Effector memory CD4-positive, alpha-beta T cell (primary cell): ENCODE measurements at places on chromosomes 1 and 21.

- H3K27me3 ChIP-seq, result no peaks in the 10 kb centered on the region
- no peak for DNase-seq
- H3K4me1 ChIP-seq, result no peaks in the 10 kb centered on the region
- H3K27ac ChIP-seq, result no peak overlapping the region
- no peak overlapping the region for H3K4me3 ChIP-seq
Measured at GRCh38 chr1:171220581-171221054, 27.7 kb upstream of the FMO1 start.

DNA sequence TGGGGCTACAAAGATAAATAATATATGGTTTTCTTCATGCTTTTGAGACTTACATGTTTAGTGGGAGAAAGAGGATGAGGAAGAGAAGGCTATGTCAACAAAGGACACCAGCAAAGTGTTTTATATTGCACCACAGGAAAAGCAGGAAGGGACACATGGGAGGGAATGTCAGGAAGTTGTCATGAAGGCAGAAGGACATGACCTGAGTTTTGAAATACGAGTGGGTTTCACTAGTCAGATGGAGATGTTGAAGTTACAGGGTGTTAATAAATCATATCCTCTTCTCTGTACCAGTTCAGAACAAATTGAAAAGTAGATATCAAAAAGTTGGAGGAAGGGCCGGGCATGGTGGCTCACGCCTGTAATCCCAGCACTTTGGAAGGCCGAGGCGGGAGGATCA, 18.2 kb upstream of the AGO1 start:
- H3K4me3 ChIP-seq, result no peak overlapping the region
- no peak for DNase-seq
- no peaks in the 10 kb centered on the region for H3K27me3 ChIP-seq
- no peaks in the 10 kb centered on the region for H3K36me3 ChIP-seq
- no peaks in the 10 kb centered on the region for H3K4me1 ChIP-seq

DNA sequence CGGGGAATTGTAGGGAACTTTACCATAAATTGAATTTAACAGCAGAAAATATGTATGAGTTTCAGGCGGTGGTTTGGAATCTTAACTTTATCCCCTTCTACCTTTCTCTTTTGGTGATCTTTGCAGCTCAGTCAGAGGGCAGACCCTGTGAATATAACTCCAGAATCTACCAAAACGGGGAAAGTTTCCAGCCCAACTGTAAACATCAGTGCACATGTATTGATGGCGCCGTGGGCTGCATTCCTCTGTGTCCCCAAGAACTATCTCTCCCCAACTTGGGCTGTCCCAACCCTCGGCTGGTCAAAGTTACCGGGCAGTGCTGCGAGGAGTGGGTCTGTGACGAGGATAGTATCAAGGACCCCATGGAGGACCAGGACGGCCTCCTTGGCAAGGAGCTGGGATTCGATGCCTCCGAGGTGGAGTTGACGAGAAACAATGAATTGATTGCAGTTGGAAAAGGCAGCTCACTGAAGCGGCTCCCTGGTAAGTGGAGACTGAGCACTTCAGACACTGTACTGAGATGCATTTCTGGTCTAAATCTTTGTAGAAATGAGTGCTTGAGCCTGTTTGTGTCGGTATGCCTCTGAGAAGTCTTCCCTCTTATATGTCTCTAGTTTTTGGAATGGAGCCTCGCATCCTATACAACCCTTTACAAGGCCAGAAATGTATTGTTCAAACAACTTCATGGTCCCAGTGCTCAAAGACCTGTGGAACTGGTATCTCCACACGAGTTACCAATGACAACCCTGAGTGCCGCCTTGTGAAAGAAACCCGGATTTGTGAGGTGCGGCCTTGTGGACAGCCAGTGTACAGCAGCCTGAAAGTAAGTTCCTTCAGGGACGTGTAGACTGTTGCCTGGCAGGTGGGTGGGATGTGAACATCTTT, 1.5 kb downstream of the CCN1 start:
- peaks cover 19% of the 10 kb centered on the region for H3K27me3 ChIP-seq
- H3K4me3 ChIP-seq, result no peak overlapping the region
- peaks cover 11% of the 10 kb centered on the region for H3K4me1 ChIP-seq
- H3K27ac ChIP-seq, result no peak overlapping the region
- DNase-seq, result no peak
- no peaks in the 10 kb centered on the region for H3K36me3 ChIP-seq

DNA sequence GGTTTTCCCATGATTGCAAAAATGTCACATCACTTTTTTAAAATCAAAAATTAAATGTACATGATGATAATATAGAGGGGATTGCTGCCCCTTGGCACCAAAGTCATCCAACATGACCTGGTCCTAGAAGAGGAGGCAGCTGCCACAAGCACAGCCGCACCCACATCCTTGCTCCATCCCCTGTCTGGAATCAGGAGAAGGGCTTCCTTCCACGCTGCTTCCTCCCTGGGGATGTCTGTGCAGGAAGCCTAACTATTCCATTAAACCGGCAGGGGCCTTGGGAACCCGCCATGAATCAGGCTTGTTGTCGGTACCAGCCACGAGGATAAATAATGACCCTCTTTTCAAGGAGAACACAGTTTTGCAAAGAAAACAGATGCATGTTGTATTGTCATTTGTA, 68.7 kb upstream of the AJAP1 start:
- no peak for DNase-seq
- no peak overlapping the region for H3K27ac ChIP-seq
- no peak overlapping the region for H3K4me3 ChIP-seq
- no peaks in the 10 kb centered on the region for H3K36me3 ChIP-seq

- H3K4me1 ChIP-seq, result no peaks in the 10 kb centered on the region
- H3K27ac ChIP-seq, result no peak overlapping the region
- H3K36me3 ChIP-seq, result no peaks in the 10 kb centered on the region
- DNase-seq, result no peak
- H3K4me3 ChIP-seq, result no peak overlapping the region
Measured at GRCh38 chr1:119080586-119080985, 59.9 kb downstream of the WARS2 start.

GRCh38 chr1:203447151-203447550, 28.5 kb upstream of the PRELP start:
- H3K36me3 ChIP-seq, result no peaks in the 10 kb centered on the region
- H3K4me3 ChIP-seq, result no peak overlapping the region
- no peak for DNase-seq
- no peak overlapping the region for H3K27ac ChIP-seq
- no peaks in the 10 kb centered on the region for H3K4me1 ChIP-seq
- H3K27me3 ChIP-seq, result no peaks in the 10 kb centered on the region

- H3K27me3 ChIP-seq, result no peaks in the 10 kb centered on the region
- H3K4me3 ChIP-seq, result no peak overlapping the region
- H3K4me1 ChIP-seq, result no peaks in the 10 kb centered on the region
- H3K36me3 ChIP-seq, result no peaks in the 10 kb centered on the region
Measured at GRCh38 chr1:164716992-164717703, 158.2 kb downstream of the PBX1 start.
